ENCODE measurements at places on chromosomes 2 and 18. TPM values are rescaled to one million over a fixed set of nuclear protein-coding genes. Genes with fewer than 3 reads are reported as not detected.
A peak's percentile ranks its signal among the peaks of the same experiment; 100 is the strongest.

DNA sequence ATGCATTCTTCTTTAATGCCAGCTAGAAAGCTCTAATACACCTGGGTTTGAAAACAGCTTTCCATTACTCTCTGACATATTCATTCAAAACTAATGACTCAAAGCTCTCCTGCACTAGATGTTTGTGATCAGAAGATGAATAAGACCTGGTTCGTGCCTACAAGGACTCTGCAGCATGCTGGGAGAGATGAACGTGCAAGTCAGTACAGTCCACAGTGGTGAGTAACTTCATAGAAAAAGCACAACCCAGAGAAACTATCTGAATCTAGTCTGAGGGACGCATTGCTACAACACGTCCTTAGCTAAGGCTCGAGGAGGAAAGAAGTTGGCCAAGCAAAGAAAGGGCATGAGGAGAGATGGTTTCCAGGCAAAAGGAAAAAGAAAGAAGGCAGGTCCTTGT is 234.3 kb downstream of the OSR1 start:
- peak; percentile 66 for DNase-seq

DNA sequence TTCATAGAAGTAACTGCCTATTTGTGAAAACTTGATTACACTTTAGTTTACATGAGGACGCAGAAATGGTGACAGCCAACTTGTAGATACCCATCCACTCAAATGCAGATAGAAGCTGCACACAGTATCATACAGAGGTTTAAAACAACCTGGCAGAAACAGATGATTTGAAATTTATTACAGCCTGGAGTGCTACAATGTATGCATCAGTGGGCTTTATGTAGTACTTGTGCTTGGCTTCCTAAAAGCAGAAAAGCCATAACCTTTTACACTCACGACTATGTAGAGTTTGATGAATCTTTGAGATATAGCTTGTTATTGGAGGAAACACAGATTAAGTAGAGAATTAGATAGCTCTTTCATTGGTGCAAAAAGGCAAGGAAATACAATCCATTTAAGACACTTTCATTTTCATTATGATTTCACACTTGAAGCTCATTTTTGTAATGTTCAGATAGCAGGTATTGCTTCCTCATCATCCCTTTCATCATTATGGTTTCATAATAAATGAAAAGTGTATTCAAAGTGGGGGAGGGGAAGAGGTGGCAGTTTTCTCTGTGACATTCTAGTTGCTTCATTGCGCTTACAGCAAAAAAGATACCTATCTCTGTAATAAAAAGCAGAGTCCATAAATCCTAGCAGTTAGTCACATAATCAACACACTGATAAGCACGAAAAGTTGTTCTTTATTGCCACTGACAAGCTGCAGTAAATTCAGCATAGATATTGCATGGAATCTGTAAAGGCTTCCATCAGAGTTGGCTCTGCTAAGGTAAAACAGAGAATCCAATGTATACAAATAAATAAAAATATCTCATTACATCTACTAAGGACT is 789.8 kb upstream of the FSHR start:
- no peak for DNase-seq

DNA sequence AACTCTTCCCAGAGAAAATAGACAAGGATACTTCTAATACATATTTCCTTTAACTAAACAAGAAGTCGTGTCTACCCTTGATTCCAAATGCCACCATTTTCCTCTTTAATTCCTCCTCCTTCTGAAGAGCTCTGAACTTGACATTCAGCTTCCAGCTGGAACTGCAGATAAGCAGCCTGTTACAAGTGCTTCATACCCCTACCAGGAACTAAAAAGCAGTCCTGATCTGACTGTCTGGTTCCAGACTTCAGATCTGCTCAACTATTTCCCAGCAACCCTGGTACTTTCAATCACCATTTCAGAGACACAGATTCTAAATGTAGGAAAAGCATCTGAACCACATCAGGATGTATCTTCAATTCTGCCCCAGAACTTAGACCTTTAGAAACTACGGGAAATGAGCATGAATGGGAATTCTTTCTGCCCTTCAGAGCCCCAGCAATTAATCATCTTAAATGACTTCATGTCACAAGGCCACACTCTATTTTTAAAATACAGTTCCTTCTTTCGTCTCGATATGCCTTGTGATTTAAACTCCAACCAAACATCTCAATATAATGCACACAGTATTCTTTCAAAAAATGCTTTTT is 159.5 kb downstream of the L3MBTL4 start:
- no peak for DNase-seq

- DNase-seq, result no peak
These were observed 3.9 kb downstream of the AGXT start for GRCh38 chr2:240872317-240873097.

- DNase-seq, result no peak
These were observed 298.9 kb downstream of the TCF4 start for GRCh38 chr18:55289048-55289447.

- no peak for DNase-seq
These were observed 28.6 kb upstream of the TMEM87B start for GRCh38 chr2:112026509-112026908.

DNA sequence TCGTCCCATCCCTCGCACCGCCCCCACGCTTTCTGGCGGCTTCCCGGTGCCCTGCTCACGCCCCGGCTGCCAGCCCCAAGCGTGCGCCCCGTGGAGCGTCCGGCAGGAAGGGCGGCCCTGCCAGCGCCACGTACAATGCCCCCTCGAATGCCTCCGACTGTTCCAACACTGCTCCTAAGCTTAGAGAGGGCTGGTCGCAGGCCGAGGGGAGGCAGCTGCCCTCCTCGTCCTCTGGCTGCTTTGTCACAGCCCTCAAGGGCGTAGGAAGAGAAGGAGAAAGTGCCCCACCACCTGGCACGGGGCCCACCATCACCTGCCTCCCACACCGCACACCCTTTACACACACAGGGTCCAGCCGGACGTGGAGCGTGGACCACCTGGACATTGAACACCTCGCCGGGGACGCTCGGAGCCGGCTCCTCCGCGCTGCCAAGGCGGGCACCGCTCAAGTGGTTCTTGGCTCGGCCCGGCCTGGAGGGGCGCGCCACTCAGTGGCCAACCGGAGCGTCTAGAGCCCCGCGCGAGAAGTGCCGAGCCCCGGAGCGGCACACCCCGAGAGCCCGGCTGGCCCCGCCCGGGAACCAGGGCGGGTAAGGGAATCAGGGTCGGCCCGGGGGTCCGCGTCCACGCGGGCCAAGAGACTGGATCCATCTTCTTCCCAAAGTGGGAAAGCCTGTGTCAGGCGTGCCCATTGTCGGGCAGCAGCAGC is 830 bp downstream of the DNER start:
- DNase-seq, result no peak

- no peak for DNase-seq
These were observed 31.4 kb downstream of the AFG3L2 start for GRCh38 chr18:12345491-12346239.

DNA sequence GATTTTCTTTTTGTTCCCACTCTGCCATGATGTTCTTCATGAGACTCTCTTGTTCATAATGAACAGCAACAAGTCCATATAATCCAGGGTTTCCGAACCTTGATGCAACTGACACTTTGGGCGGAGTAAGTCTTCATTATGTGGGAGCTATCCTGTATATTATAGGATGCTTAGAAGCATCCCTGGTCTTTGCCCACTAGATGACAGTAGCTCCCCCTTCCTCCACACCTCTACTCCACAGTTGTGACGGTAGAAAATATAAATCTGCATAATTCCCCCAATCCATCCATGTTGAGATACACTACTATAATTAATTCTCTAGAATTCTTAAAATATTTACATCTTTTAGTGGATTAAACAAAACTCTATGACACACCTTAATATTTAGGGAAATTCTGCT is 482.2 kb upstream of the CELF4 start:
- DNase-seq, result no peak

GRCh38 chr2:237316339-237316738 is 97.6 kb downstream of the COL6A3 start:
- no peak for DNase-seq

DNA sequence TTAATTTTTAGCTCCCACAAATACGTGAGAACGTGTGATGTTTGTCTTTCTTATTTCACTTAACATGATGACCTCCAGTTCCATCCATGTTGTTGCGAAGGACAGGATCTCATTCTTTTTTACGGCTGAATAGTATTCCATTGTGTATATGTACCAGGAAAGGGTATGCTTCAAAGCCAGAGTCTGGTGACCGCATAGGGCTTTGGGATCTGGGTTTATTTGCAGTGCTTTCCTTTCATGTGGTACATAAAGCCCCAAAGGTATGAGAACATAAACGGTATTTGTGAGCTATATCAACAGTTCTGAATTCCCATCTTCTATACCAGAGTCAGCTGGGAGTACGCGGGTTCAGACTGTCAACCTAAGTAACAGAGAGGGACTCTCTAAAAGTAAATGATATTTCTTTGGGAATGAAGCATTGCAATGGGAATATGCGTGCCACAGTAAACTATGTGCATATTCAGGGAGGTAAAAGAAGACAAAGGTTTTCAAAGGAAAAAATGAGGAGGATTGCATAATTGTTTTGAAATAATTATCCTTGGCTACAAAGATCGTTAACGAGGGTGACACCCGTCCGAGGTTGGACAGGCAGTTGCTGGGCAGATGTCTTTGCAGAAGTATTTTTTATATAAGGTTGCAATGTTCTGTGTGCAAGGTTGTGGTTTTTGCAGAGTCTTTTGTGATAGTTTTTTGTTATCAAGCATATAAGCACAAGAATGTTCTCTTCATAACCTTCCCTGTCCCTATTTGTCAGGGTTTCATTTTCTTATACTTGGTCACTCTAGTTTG is 24.4 kb downstream of the CRYGD start:
- no peak for DNase-seq

DNA sequence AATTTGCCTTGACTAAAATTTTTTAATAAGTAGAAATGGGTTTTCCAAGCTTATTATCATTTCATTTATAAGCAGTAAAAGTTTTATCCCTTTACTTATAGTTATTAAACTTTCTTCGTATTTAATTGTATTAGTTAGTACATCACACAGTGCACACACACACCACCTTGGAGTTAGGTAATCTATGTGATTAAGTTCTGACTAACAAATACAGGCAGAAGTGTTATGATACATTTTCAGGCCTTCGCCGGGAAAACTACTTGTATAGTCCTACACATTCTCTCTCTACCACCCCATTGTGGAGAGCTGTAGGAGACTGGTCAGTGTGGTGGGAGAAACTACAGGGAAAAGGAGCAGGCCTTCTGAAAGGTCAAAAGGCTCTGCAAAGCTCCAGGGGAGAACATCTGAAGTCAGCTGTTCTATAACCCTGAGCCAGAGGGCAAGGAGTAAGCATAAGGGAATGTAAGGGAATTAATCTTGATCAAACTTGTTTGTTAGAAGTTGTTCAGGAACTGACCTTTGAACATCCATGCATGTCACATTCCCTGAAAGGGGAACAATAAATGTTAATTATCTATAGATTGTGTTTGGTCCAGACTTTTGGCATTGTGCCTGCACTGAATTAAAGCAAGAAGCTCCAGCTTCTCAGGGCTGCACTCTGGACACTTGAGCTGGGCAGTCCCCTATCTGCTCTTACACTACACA is 231.7 kb downstream of the FSIP2 start:
- no peak for DNase-seq

DNA sequence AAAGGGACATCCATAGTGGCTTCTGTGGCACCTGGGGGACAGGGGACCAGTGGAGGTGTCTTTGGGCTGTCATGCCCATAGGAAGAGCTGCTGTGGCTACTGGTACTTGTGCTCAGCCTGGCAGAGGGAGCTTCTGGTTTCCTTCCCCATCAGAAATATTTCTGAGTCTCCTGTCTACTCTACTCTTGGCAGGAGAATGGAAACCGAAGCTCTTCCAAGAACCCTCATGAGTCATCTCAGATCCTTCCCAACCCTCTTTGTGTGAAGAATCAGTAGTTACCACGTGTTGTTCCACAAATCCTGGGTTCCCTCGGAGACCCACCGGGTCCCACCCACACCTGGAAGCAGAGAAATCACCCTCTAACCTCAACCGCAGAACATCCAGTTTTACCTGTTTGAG is 234.9 kb downstream of the FHOD3 start:
- DNase-seq, result no peak

DNA sequence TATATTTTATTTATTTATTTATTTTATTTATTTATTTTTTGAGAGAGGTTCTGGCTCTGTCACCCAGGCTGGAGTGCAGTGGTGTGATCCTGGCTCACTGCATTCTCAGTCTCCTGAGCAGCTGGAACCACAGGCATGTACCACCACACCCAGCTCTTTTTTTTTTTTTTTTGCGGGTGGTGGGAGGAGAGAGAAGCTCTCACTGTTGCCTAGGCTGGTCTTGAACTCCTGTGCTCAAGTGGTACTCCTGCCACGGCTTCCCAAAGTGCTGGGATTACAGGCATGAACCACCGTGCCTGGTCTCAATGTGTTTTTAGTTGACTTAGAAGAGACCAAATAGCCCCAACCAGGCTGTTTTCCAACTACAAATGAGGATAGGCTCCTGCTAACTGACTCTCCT is 80.7 kb downstream of the PDCL3 start:
- DNase-seq, result no peak

GRCh38 chr2:2024751-2025481 is 280.6 kb upstream of the PXDN start:
- DNase-seq, result no peak

DNA sequence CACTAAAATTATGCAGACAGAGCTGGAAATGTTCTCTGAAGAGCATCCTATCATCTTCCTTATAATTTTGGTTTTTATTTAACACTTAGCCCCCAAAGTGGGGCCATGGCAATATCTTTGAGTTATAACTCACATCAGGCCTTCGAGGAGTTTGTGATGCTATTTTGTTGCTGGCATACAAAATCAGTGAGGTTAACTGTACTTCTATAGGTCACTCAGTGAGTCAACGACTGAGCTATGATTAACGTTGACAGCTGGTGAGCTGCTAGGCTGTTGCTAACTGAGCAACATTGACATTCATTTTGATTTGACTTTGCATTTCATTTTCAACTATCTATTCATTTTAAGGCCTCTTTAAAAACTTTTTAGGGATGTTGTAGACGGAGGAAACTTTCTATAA is 50.0 kb downstream of the GPD2 start:
- DNase-seq, result no peak

DNA sequence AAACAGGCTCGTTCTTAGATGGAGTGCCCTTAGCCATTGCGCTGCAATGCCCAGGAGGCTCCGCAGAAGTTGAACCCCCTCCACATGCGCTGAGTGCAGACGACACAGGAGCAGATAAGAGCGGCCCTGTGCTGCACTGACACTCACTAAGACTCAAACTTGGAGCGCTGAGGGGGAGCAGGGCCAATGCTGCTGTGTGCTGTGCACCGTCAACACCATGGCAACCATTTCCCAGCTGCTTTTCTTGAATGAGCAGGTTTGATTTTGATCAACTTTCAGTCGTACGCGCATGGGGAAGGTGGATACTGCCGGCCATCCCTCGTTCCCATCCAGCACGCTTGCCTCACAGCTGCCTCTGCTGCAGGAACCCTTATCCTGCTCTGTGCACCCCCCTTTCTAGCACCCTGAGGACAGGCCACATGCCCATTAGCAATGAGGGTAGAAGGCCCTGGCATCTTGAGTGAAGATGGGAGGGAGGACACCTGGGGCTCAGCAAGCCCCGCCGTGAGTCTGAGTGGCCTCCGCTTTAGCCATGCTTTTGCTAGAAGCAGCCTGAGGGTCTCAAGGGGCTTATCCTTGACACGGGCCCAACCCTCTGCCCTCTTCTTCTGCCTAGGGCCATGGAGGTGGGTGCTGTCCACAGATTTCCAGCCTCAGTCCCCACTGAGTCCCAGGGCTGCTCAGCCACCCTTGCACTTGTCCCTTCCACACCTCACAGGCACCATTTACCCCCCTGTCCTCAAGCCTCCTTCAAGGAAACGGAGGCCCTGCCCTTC is 271.9 kb downstream of the PHLPP1 start:
- no peak for DNase-seq

Gene CABLES1
- 4.3 TPM for polyA plus RNA-seq

Gene UGT1A10
- not detected for polyA plus RNA-seq

Gene TMEFF2
- polyA plus RNA-seq, result 0.25 TPM

Gene TMEM178A
- polyA plus RNA-seq, result 2.0 TPM

Gene MAB21L4
- not detected for polyA plus RNA-seq

Gene CCT7
- 285 TPM for polyA plus RNA-seq

Gene CAPN14
- 0.10 TPM for polyA plus RNA-seq
